ENCODE measurements at places on chromosomes 3 and 15.

- no peak for DNase-seq
Measured at GRCh38 chr3:162354356-162354755, 857.7 kb downstream of the OTOL1 start.

- no peak for DNase-seq
Measured at GRCh38 chr3:71652781-71653413, 69.4 kb upstream of the FOXP1 start.

DNA sequence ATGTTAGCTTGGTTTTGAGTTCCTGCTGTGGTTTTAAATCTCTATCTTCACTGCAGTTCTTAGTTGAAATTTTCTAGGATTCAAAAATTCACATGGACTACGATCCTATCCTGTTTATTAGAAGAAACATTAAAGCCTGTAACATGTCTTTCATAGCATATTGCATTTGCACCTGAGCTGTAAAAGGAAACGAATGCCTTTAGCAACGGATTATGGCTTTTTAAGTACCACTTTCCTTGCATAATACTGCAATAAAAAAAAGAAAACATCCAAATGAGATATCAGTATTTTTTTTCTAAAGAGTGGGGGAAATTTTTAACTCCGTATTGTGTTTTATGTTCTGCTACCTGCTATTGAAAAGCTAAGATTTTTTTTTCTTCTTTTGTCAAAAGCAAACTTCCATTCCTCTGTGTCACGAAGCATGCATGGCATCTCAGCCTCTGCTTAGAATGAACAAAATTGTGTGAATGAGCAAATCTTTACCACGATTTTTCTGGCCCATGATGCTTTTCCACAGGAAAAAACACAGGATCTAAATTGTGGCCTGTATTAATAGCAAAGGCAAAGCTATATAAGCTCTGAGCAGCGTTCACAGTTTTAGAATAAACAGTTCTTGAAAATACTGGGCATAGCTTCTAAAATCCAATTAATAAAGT, 110.0 kb upstream of the CDIN1 start:
- DNase-seq = no peak

- DNase-seq = no peak
Measured at GRCh38 chr3:141690431-141691072, 47.5 kb upstream of the RNF7 start.

DNA sequence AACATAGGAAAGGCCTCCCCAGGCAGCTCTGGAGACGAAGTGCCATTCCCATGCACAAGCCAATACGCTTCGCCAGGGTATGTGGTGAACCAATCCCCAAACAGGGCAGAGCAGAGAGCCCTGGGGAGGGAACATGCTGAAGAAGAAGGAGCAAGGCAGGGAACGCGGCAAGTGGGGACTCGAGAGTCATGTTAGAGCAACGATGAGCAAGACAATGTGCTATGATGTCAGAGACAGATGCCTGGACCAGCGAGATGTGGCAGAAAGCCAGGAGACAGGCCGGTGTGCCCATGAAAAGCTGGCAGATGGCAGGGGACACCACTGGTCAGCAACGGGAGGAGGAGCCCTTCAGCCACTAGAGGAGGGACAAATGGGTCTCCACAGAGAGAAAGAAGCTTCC, 39.6 kb downstream of the NIPA2 start:
- no peak for DNase-seq

DNA sequence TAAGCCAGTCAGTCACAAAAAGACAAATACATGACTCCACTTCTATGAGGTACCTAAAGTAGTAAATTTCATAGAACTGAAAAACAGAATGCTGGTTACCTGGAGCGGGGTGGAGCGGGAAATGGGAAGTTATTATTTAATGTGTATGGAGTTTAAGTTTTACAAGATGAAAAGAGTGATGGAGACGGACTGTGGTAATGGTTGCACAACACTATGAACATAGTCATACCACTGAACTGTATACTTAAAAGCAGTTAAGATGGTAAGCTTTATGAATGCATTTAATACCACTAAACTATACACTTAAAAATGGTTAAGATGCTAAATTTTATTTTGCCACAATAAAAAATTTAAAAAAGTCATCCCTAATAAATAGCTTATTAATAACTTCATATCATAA, 23.2 kb downstream of the SFMBT1 start:
- no peak for DNase-seq

Measured in thoracic aorta (tissue), 2 donors.